ENCODE measurements at places on chromosomes 16 and 17. TPM values are rescaled to one million over a fixed set of nuclear protein-coding genes. Genes with fewer than 3 reads are reported as not detected.

Gene SLC16A13
- 1.4 TPM for total RNA-seq

Gene CLEC10A
- 1.8 TPM for total RNA-seq

Gene CYB561
- total RNA-seq = 12.9 TPM

Gene TMEM114
- not detected for total RNA-seq

Gene NSMCE1
- 36.4 TPM for total RNA-seq

Gene CRHR1
- not detected for total RNA-seq

Gene TNFRSF13B
- total RNA-seq = not detected

Gene SYCE1L
- total RNA-seq = 1.6 TPM

Gene MT1M
- 0.38 TPM for total RNA-seq

Gene YBX2
- 0.26 TPM for total RNA-seq

Gene MFAP4
- total RNA-seq = not detected

Gene NT5C3B
- 57.8 TPM for total RNA-seq

Gene VMO1
- 0.39 TPM for total RNA-seq

Gene SLC9A5
- 0.39 TPM for total RNA-seq

Gene AURKB
- 15.4 TPM for total RNA-seq

Gene CCL17
- total RNA-seq = not detected

Measured in dermis microvascular lymphatic vessel endothelial cell (primary cell).